ENCODE measurements at places on chromosomes 16 and 17. TPM values are rescaled to one million over a fixed set of nuclear protein-coding genes. Genes with fewer than 3 reads are reported as not detected.
A peak's percentile ranks its signal among the peaks of the same experiment; 100 is the strongest.

Gene MMP28
- 32.2 TPM for total RNA-seq

Gene MAP2K3
- total RNA-seq: 21.6 TPM

Gene HEATR9
- total RNA-seq: not detected

Gene AURKB
- not detected for total RNA-seq

Gene ABCA10
- 32.2 TPM for total RNA-seq

Gene SLFN14
- total RNA-seq: not detected

Gene C17orf78
- not detected for total RNA-seq

Gene RGS9
- total RNA-seq: 8.1 TPM

Gene SAMD14
- 4.4 TPM for total RNA-seq

Gene TMC8
- total RNA-seq: 24.6 TPM

DNA sequence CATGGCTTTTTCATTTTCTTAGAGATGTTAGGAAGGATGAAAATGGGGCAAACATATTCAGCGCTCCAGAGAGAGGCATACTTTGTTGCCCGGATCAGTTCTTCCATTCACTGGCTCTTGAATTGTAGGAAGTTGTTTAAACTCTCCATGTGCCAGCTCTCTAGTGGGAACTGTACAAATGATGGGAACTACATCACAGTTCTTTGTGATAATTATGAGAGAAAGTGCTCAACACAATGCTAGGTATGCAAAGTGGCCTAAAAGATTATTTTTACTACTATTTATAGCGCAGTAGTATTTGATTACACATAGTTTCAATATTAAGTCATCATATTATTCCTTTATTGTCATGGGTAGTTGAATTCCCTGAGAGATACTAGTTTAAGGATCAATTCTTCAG lies 268.5 kb downstream of the RBFOX1 start:
- no peak overlapping the region for H3K4me3 ChIP-seq
- H3K36me3 ChIP-seq: no peaks in the 10 kb centered on the region
- no peak for DNase-seq
- no peaks in the 10 kb centered on the region for H3K27me3 ChIP-seq
- H3K4me1 ChIP-seq: no peaks in the 10 kb centered on the region
- H3K27ac ChIP-seq: no peak overlapping the region

- H3K4me1 ChIP-seq: peaks cover 14% of the 10 kb centered on the region
- H3K36me3 ChIP-seq: no peaks in the 10 kb centered on the region
- no peak overlapping the region for H3K27ac ChIP-seq
- H3K4me3 ChIP-seq: no peak overlapping the region
- no peaks in the 10 kb centered on the region for H3K27me3 ChIP-seq
Observed at GRCh38 chr16:80836846-80837245, 32.4 kb upstream of the CDYL2 start.

DNA sequence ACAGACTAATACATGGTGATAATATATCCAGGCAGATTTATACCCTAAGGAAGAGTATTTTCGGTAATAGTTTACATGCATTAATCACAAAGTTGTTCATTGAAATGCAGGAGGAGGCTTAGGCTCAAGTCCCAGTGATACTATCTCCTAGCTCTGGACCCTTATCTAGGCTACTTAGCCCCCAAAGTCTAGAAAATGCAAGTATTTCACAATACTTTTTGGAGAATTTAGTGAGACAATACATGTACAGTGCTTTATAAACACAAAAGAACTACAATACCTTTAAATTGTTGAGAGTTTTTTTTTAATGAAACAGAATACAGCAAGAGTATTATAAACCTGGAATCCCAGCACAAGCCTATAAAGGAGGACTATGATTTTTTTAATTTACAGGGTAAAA lies 473.9 kb downstream of the HS3ST3B1 start:
- no peaks in the 10 kb centered on the region for H3K4me1 ChIP-seq
- no peaks in the 10 kb centered on the region for H3K36me3 ChIP-seq
- no peak overlapping the region for H3K27ac ChIP-seq
- H3K27me3 ChIP-seq: no peaks in the 10 kb centered on the region
- no peak for DNase-seq

DNA sequence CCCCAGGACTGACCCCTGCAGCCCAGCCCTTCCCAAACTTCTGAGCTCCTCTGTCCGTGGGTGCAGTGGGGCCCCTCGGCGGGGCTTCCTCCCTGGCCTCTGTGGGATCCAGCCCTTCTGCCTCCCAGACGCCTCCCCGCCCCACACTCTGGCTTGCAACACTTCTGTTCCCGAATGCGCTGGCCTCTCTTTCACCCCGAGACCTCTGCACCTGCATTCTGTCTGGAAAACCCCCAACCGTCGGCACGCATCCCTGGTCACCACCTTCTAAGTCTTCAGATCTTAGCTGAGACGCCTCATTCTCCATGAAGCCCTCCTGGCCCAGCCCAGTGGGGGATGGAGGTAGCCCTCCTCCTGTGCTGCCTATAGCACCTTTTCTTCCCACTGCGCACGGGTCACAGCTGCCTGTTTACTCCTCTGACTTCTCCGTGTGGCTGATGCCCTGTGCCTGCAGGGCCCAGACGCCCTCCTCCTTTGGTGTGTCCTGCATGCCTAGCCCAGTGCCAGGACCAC lies 26.4 kb downstream of the TMEM235 start:
- H3K27me3 ChIP-seq: no peaks in the 10 kb centered on the region
- H3K4me1 ChIP-seq: peaks cover 20% of the 10 kb centered on the region
- no peak overlapping the region for H3K27ac ChIP-seq
- H3K36me3 ChIP-seq: no peaks in the 10 kb centered on the region

GRCh38 chr16:49350265-49351095 lies 23.1 kb upstream of the C16orf78 start:
- H3K4me1 ChIP-seq: no peaks in the 10 kb centered on the region
- DNase-seq: no peak
- no peaks in the 10 kb centered on the region for H3K27me3 ChIP-seq
- no peak overlapping the region for H3K27ac ChIP-seq
- no peak overlapping the region for H3K4me3 ChIP-seq

DNA sequence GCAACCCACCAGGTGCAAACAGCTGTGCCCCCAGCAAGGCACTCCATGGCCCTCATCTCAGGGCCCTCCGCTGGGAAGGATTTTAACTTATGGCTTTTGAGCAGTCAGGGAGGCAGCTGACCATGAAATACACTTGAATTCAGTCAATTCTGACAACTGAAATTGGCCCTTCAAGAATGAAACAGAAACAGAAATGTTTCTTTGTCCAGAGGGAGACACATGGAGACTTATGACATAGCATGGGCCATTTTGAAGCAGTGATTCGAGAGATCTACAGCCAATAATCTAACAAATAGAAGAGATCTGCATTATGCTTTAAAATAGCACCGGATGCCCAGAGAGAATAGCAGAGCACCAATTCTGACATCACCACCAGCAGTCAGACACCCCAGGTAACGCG lies 7.5 kb downstream of the CACNG1 start:
- no peaks in the 10 kb centered on the region for H3K36me3 ChIP-seq
- no peaks in the 10 kb centered on the region for H3K4me1 ChIP-seq
- H3K27ac ChIP-seq: no peak overlapping the region
- H3K4me3 ChIP-seq: no peak overlapping the region
- no peak for DNase-seq

DNA sequence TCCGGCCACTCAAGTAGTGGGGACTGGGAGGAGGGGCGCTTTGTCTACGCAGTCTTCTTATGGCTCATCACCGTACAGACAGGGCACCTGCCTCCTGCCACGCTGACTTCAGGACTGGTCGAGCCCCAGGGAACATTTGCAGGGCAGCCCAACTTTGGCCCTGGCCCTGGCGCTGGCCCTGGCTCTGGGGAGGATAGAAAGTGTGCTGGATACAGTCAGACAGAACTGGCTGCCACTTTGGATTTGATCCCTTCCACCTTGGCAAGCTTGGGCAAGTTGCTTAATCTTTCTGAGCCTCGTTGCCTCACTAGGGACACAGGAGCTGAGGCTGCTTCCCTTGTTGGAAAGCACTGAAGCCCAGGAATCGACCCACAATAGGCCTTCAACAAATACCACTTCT lies 13.6 kb downstream of the LGALS9 start:
- H3K4me3 ChIP-seq: no peak overlapping the region
- no peak overlapping the region for H3K27ac ChIP-seq
- peaks cover 10% of the 10 kb centered on the region for H3K4me1 ChIP-seq
- DNase-seq: no peak
- no peaks in the 10 kb centered on the region for H3K27me3 ChIP-seq

GRCh38 chr17:319266-319665 lies 33.3 kb downstream of the RPH3AL start:
- no peaks in the 10 kb centered on the region for H3K4me1 ChIP-seq
- H3K4me3 ChIP-seq: no peak overlapping the region
- no peaks in the 10 kb centered on the region for H3K27me3 ChIP-seq
- no peaks in the 10 kb centered on the region for H3K36me3 ChIP-seq
- H3K27ac ChIP-seq: no peak overlapping the region

DNA sequence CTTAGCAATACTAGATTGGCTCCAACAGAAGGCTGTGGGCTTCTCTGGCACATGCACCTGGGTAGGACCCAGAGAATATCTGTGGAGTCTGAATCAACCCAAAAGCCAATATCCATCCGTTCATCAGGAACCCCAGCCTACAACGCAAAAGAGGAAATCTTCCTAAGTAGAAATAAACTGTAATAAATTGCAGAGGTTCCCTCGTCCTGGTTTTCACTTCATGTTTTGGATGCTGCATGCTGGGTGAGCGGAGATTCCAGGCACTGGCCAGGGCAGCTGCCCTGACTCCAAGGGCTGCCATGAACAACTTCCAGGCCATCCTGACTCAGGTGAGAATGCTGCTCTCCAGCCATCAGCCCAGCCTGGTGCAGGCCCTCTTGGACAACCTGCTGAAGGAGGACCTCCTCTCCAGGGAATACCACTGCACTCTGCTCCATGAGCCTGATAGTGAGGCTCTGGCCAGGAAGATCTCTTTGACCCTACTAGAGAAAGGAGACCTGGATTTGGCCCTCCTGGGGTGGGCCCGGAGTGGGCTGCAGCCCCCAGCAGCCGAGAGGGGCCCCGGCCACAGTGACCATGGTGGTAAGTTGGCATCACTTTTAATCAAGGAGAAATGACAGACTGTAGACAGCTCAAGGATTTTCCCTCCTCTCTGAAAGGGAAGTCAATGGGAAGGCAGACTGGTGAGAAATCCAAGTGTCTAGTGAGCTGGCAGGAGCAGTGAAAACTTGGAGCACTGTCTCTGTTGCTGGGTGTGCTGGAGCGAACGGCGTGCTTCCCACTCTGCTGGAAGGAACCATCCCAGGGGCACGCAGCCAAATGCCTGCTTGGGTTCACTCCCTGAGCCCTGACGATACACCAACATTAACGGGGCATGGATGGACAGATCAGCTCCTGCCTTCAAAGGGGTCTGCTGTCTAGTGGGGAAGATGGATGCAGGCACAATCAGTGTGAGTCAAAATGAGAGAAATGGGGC lies 10.7 kb upstream of the CIITA start:
- H3K27me3 ChIP-seq: no peaks in the 10 kb centered on the region
- H3K4me1 ChIP-seq: no peaks in the 10 kb centered on the region
- no peak overlapping the region for H3K27ac ChIP-seq
- DNase-seq: no peak

DNA sequence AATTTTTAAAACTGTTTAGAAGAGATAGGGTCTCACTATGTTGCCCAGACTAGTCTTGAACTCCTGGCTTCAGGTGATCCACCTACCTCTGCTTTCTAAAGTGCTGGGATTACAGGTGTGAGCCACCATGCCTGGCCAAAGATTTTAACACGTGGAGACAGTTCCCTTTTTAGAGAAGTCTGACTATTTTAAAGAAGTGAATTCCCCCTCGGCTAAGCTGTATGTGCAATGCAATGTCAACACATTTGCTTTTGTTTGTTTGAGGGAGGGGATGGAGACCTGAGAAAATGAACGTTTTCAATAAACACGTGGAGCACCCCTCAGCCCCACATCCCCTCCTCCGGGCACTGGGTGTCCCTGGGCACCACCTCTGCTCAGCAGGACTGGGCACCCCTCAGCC lies 14.3 kb upstream of the RNPS1 start:
- no peak overlapping the region for H3K27ac ChIP-seq
- no peak overlapping the region for H3K4me3 ChIP-seq
- H3K36me3 ChIP-seq: no peaks in the 10 kb centered on the region
- no peaks in the 10 kb centered on the region for H3K4me1 ChIP-seq
- no peak for DNase-seq

GRCh38 chr16:29994600-29995323 lies 655 bp downstream of the HIRIP3 start:
- peak overlapping the region; percentile 91 for H3K4me3 ChIP-seq
- no peaks in the 10 kb centered on the region for H3K27me3 ChIP-seq
- peak overlapping the region; percentile 89 for H3K27ac ChIP-seq
- H3K4me1 ChIP-seq: peaks cover 24% of the 10 kb centered on the region
- no peaks in the 10 kb centered on the region for H3K36me3 ChIP-seq

- no peaks in the 10 kb centered on the region for H3K36me3 ChIP-seq
- H3K27ac ChIP-seq: no peak overlapping the region
- DNase-seq: no peak
- no peaks in the 10 kb centered on the region for H3K4me1 ChIP-seq
Observed at GRCh38 chr17:72723711-72724110, 368.8 kb downstream of the SLC39A11 start.

- no peaks in the 10 kb centered on the region for H3K27me3 ChIP-seq
- no peaks in the 10 kb centered on the region for H3K36me3 ChIP-seq
- no peak overlapping the region for H3K27ac ChIP-seq
- H3K4me3 ChIP-seq: no peak overlapping the region
- no peak for DNase-seq
Observed at GRCh38 chr16:64858076-64858475, 263.8 kb downstream of the CDH11 start.

GRCh38 chr17:17951524-17951923 lies 20.7 kb downstream of the TOM1L2 start:
- H3K27me3 ChIP-seq: no peaks in the 10 kb centered on the region
- no peak overlapping the region for H3K4me3 ChIP-seq
- peaks cover 46% of the 10 kb centered on the region for H3K4me1 ChIP-seq
- DNase-seq: no peak
- H3K36me3 ChIP-seq: no peaks in the 10 kb centered on the region
- no peak overlapping the region for H3K27ac ChIP-seq

DNA sequence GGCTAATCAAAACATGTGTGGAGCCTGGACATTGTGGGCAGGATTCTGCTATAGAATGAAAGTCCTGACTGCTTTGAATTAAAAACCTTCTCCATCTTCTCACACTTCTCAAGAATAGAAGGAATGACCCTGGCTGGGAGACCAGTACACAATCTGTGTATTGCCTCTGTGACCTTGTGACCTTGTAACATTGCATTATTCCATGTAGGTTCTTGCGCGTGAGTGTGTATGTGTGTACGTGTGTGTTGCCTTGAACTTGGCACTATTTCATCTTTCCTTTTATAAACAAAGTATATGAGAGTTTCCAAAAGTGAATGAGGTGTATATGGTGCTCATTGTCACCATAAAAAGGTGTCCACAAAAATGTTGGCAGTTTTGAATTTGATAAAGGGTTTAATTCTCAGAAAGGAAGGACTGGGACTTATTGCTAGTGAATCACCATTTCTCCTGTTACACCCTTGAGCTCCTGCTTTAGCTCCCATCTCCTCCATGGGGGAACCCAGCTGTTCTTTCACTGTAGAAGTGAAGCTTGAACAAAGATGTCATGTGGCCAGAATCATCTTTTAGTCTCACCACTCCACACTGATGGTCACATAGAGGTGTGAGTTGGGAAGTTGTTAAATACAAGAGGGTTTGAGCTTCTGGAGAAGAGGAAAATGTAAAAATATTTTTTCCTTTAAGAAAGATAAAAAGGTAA lies 244.9 kb downstream of the FTO start:
- H3K27ac ChIP-seq: no peak overlapping the region
- H3K27me3 ChIP-seq: no peaks in the 10 kb centered on the region
- DNase-seq: no peak
